ENCODE measurements at places on chromosomes 6 and 20.

DNA sequence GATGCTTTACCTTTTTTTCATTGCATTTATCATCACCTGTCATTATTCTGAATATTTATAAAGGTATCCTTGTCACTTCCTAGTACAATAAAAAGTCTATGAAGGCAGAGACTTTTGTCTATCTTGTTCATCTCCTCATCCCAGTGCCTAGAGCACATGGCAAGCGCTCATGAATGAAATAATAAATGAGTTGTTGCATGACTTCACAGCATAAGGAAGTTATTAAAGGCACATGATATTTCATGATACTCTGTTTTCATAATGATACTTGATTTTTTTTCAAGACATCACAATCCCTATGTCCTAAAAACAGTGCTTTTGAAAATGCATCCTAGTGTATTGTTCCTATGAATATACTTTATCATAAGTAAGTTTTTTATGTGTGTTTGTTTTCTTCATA lies 310.6 kb upstream of the RSPO3 start:
- no peaks in the 10 kb centered on the region for H3K36me3 ChIP-seq
- H3K27me3 ChIP-seq, result no peaks in the 10 kb centered on the region
- no peak for DNase-seq
- H3K4me1 ChIP-seq, result no peaks in the 10 kb centered on the region
- H3K4me3 ChIP-seq, result no peak overlapping the region

- no peak overlapping the region for H3K4me3 ChIP-seq
- no peaks in the 10 kb centered on the region for H3K36me3 ChIP-seq
- H3K27me3 ChIP-seq, result no peaks in the 10 kb centered on the region
- no peaks in the 10 kb centered on the region for H3K4me1 ChIP-seq
- DNase-seq, result no peak
Observed at GRCh38 chr6:113625850-113626249, 231.3 kb upstream of the MARCKS start.

- H3K4me1 ChIP-seq, result no peaks in the 10 kb centered on the region
- no peak overlapping the region for H3K27ac ChIP-seq
- H3K4me3 ChIP-seq, result no peak overlapping the region
- H3K36me3 ChIP-seq, result no peaks in the 10 kb centered on the region
- DNase-seq, result no peak
- H3K27me3 ChIP-seq, result no peaks in the 10 kb centered on the region
Observed at GRCh38 chr20:21399005-21399475, 1.7 kb upstream of the NKX2-4 start.

GRCh38 chr6:143828572-143828971 lies 14.6 kb upstream of the LTV1 start:
- no peaks in the 10 kb centered on the region for H3K27me3 ChIP-seq
- no peak overlapping the region for H3K27ac ChIP-seq
- no peaks in the 10 kb centered on the region for H3K4me1 ChIP-seq
- no peak for DNase-seq

Data from SJCRH30 (cell line).